ENCODE measurements at places on chromosomes 5 and 9.

DNA sequence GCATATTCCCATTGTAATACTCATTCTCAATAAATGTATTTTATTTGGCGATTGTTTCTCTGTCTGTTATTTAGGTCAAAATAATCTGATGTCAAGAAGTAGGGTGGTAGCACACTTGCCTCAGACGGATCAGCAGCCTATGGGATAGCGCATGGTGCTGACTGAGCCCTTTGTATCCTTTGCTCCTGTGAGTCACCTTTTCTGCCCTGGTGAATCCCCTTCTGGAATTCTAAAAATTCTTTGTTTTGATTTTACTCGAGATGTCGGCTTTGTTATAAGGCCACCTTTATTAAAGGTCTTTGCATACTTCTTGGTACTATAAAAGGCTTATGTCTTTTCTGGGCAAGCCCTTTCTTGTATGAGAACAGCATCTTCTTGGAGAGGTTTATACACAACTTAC, 1187.8 kb downstream of the CDH9 start:
- DNase-seq = no peak

- no peak for DNase-seq
Observed at GRCh38 chr9:128084746-128085145, 16.7 kb downstream of the SLC25A25 start.

DNA sequence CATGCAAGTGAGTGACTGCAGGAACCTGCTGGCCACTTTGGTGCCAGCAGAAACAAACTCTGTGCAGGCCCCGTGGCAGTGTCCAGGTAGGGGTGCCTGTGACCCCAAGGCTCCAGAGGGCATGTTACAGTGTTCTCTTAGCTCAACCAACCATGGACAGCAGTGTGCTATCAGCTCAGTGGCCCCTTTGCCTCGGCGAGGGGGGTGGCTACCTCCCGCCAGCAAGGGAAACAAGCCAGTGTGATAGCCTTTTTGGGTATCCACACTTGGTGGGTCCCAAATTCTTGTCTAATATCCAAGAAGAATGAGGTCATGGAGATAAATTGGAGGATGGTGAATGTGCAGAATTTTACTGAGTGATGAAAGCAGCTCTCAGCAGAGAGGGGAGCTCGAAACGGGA, 298.6 kb upstream of the SLC30A5 start:
- no peak for DNase-seq

DNA sequence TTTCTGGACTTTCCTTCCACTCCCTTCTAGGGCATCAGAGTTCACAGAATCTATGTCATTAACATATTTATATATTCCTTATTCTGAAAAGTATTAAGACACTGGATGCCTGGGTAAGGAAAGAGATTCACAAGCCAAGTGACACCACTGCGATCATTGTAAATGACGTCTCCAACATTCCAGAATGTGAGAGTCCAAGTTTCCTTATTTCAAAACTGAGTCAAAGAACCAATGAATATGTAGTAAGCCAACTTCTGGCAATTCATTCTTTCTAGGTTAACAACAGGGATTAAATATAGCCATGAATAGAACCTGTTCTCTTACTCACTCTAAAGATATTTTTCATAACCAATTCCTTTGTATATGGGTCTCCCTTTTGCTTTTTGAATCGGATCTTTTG, 18.1 kb downstream of the RAI14 start:
- DNase-seq = no peak

GRCh38 chr9:79812507-79813257, 240.9 kb downstream of the TLE4 start:
- DNase-seq = peak; percentile 2

DNA sequence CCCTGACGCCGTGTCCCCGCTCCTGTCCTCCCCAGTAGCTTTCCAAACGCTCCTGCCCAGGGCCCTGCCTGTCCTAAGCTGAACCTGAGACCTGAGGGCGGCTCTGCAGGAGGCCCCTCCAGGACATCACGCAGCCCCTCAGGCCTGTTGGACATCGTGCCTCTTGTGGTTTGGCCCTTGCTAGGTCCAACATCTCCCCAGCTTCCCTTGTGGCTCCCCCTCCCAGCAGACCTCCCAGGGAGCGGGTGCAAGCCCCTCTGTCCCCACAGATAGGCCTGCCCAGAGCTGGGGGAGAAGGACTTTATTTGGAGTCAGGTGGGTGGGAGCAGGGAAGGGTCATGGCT, 4.1 kb downstream of the OBP2B start:
- DNase-seq = no peak

- DNase-seq = no peak
Observed at GRCh38 chr5:158123595-158123994, 264.6 kb upstream of the CLINT1 start.

- DNase-seq = no peak
Observed at GRCh38 chr9:98545021-98545420, 163.7 kb downstream of the GABBR2 start.

DNA sequence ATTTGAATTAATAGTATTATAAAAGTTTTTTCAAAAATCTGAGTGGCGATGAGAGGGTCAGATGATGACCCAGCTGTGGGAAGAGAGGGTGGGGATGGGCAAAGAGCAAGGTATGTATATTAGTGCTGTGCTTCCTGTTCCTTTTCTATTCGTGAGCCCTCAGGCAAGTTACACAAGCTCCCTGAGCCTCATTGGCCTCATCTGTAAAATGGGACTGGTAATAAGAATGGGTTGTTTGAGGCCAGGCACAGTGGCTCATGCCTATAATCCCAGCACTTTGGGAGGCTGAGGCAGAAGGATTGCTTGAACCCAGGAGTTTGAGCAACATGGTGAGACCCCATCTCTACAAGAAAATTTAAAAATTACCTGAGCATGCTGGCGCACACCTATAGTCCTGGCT, 24.0 kb upstream of the MLANA start:
- no peak for DNase-seq

DNA sequence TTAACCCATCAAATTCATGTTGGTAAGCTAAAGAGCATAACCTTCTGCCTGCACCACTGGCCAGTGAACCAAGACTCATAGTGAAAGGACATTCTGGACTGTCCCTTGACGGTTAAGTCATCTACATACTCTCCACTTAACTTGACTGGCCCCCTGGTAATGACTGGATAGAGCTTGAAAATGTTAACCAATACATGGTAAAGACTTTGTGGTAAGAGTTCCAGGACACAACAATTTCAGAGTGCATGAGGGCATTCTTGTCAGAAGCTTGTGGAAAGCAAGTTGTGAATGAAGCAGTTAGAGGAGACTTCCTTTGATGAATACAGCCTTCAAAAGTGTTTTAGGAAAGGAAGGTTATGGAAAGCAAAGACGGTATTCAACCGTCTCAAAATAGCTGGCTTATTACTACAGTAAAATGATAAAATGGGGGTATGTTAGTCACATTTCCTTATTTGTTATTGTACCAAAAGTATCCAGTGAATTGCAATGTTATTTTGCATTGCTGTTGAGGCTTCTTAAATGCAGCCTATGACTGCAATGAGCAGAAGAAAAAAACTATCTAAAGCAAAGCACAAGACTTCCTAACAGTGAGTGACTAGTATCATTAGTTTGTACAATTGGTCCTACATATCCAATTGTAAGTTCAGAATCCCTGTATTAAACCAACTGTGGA, 47.2 kb upstream of the DAB2 start:
- no peak for DNase-seq

DNA sequence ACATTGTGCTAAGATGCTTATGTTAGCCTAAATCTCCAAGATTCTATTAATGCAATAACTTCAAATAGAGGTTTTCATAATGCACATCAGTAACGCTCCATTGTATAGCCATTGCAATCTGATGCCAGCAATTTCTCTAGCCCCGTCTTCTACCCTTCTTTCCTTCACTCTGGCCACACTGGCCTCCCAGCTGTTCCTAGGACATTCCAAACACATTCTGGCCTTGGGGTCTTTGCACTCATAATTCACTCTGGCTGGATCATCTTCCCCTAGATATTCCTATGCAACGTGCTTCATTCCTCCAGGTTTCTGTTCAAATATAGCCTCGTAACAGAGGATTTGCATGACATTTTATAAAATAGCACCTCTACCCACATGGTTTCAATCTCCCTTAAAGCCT, 23.3 kb downstream of the FAM81B start:
- DNase-seq = no peak

GRCh38 chr5:171644536-171644935, 141.1 kb upstream of the SMIM23 start:
- no peak for DNase-seq

GRCh38 chr9:128438343-128439109, 17.3 kb upstream of the ODF2 start:
- peak; percentile 79 for DNase-seq

DNA sequence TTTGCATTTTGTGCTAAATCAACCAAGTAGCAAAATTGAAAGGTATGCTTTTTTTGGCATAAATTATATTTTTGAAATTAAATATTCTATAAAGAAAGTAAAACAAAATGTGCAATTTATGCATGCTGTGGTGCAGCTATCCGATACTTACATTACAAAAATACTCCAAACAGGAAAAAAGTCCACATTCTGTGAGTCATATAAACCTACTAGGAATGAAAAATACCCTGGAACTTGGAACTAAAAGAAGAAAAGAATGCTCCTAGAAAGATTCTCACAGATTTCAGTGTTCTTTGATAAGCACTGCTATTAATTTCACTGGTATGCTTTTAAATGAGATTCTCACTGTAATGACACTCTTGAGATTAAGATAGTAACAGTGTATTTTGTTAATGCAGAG, 92.6 kb downstream of the OSMR start:
- DNase-seq = no peak

DNA sequence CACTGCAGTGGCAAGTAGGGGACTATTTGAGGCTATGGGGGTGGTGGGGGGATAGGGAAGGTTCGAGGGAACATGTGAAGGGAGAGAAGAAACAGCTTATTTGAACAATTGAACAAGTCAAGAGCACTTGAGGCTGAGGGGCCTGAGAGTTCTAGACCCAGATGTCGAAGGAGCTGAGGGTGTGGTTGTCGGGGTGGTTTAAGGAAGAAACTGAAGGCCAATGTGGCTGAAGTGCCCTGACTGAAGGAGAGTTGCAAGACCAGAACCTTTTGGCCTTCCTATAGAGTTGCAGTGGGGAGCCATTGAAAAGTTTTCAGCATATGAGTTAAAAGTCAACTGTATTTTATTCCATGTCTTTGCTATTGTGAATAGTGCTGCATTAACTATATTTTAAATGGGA, 19.1 kb downstream of the FOCAD start:
- no peak for DNase-seq

DNA sequence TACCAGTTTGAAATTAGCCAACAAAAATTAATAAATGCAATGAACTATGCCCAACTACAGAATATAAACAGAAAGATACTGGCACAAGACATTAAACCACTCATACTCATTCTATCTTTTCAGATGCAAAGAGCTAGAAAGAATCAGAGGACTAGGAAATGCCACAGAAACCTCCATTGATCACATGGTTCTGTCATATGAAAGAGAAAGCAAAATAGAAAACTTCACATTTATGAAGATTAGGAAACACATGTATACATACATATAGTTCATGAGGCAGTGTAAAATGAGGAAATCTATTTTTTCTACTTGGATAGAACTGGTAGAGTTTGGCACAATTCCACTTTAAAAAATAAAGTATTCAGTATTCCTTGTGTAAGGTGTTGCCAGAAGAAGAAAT, 275.1 kb upstream of the PTGER4 start:
- peak; percentile 56 for DNase-seq

DNA sequence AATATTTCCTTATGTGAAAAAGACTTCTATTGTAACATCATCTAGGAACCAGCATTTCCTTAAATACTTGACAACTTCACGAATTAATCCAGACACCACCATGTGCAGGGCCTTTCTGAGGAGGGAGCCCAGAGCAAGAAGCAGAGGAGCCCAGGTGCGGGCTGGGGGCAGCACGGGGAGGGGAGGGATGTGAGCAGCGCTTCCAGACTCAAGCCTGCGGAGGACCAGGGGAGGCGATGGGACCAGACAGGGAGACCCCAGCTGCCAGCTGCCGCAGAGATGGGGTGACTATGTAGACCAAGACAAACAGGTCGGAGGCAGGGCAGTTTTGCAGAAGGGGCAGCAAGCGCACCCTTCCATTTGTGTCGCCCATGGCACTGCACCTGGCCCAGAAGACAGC, 596.1 kb downstream of the IRX1 start:
- no peak for DNase-seq

GRCh38 chr5:131615957-131616356, 19.1 kb downstream of the RAPGEF6 start:
- no peak for DNase-seq

GRCh38 chr9:137417161-137418021, 5.6 kb downstream of the EXD3 start:
- DNase-seq = no peak

GRCh38 chr9:16184964-16185646, 632.3 kb downstream of the CCDC171 start:
- DNase-seq = no peak

- no peak for DNase-seq
Observed at GRCh38 chr9:108022246-108022935, 532.8 kb upstream of the KLF4 start.
